HuH-7 (cell line): ENCODE measurements at places on chromosomes 2 and 18.

- DNase-seq = peak; percentile 19
Measured at GRCh38 chr18:77366720-77367641, 117.3 kb downstream of the GALR1 start.

- DNase-seq = no peak
Measured at GRCh38 chr2:181140414-181140813, 160.0 kb downstream of the UBE2E3 start.

- DNase-seq = peak; percentile 56
Measured at GRCh38 chr2:17878281-17879136, at the start of gene KCNS3. Gene KCNS3 (plus strand): TSS chr2:17878667. CDS start chr2:17931009, 52,342 bp downstream.

GRCh38 chr2:236785611-236786057 is 216.0 kb downstream of the ACKR3 start:
- DNase-seq = no peak

- DNase-seq = no peak
Measured at GRCh38 chr2:85162746-85163301, 29.6 kb downstream of the TCF7L1 start.

DNA sequence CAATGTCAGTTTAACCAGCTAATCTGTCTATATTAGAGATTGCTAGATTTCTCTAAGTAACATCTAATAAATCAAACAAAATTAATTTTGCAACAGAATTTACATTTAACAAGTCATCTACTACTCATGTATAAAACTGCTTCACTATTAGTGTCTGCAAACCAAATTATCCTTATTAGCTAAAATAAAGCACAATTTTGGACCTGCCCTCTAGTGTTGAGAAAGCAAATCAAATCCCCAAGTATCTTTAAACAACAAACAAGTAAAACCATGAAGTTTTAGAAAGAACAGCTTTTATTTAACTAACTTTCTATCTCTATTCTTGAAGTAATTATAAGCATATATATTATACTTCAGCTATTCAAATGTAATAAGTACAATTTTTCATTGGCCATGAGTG is 113.1 kb upstream of the SP3 start:
- no peak for DNase-seq

DNA sequence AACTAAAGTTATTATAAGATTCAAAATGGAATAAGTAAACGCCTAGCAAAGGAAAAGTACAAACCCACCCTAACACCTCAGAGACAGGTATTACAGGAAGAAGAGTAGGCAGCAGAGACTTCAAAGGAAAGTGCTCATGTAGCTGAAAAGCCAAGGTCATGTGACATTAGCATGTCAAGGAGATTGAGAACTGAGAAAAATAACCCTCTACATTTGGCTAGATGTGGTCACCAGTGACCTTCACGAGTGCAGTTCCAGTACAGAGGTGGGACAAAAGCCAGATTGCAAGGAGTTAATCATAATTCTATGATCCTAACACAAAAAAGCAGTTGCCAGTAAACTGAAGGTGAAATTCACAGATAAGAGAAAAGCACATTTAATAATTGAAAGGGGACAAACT is 252.7 kb downstream of the ZEB2 start:
- no peak for DNase-seq

GRCh38 chr2:121748202-121748601 is 7.2 kb upstream of the TSN start:
- DNase-seq = no peak

- DNase-seq = peak; percentile 47
Measured at GRCh38 chr18:77000527-77000926, 132.1 kb downstream of the MBP start.

- no peak for DNase-seq
Measured at GRCh38 chr2:176435729-176436128, 166.5 kb downstream of the MTX2 start.

DNA sequence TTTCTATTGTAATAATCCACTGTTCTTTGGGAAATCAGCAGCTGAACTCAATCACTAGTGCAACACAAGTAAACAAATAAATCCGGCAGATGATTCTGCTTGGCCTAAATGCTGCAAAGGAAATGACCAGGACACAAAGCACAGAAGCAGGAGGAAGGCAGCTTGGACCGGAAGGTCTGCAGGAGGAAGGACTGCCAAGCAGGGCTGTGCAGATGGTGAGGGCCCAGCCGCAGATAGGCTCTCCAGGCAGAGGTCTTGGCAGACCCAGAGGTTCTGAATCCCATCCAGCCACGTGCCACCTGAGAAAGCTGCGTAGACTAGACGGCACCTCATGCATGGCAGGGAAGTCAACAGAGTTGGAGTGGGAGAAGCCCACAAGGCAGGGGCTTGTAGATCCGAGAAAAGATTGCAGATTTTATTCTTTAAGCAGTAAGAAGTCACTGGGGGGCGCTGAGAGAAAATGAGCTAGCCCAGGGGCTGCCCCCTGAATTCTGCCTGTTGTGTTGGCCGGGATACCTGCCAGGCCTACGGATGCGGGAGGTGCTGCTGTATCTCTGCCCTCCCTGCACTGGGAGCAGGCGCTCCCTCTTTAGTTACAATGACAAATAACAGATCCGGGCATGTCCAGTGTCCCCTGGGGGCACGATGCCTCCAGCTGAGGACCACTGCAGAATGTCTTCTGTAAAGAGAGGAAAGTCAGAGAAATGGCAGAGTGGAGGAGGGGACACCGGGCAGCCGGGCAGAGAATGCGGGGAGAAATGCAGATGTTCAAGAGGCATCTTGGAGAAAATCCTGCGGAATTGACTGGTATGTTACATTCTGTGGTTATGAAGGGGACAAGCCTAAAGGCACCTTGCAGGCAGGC is 153.5 kb downstream of the PXDN start:
- DNase-seq = no peak

DNA sequence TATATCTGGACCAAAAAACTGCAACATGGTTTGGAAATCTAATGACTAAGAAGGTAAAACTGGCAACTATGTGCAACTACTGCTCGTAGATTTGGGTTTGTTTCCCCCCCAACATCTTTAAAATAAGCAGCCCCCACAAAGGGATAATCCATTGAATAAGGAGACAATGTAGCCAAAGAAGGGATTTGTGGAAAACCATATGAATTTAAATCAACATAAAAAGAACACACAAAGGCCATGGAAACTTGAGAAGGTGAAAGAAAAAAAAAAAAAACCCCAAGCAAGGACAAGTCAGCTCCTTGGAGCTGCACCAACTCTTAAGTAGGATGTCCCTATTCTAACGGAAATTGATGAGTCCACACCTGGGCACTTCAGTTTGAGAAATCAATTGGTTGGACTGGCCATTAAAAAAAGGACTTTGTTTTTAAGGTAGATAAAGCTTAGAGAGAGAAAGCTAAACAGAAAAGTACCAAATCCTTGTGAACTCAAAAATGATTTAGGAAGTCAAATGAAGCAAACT is 53.7 kb upstream of the ST8SIA5 start:
- no peak for DNase-seq

DNA sequence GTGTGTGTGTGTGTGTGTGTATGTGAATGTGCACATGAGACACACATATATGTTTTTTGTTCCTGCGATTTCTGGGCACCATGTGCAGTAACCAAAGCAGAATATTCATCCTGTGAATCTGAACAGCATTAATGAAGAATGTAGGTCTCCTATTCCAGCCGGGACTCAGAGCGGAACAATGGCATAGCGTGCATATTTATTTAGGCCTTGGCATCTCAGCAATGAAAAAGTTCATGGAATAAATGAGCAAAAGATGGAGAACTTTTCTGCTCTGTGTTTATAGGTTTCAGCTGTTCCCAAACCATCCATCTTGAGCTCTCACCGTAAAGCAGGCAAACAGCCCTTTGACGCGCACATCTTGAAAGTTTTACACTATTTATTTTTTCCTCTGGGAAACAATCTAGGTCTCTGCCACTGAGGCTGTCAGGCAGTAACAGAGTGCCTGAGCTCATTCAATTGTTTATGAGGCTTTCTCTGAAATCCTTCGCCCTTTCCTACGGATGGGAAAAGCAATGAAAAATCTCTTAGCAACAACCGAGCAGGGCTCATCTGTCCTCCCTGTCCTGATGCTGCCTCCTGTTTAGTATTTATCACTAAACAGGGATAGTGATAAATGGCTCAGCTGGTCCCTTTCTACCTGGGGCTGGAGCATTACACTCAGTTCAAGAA is 146.2 kb upstream of the MSH6 start:
- no peak for DNase-seq

- DNase-seq = no peak
Measured at GRCh38 chr18:55421615-55422419, 166.2 kb downstream of the TCF4 start.

DNA sequence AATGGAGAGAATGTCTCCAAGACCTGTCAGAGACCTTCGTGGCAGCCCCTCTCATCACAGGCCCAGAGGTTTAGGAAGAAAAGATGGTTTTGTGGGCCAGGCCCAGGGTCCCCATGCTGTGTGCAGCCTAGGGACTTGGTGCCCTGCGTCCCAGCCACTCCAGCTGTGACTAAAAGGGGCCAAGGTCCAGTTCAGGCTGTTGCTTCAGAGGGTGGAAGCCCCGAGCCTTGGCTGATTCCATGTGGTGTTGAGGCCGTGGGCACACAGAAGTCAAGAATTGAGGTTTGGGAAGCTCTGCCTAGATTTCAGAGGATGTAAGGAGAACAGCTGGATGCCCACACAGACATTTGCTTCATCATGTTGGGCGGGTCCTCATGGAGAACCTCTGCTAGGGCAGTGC is 45.1 kb upstream of the ACTR2 start:
- no peak for DNase-seq

DNA sequence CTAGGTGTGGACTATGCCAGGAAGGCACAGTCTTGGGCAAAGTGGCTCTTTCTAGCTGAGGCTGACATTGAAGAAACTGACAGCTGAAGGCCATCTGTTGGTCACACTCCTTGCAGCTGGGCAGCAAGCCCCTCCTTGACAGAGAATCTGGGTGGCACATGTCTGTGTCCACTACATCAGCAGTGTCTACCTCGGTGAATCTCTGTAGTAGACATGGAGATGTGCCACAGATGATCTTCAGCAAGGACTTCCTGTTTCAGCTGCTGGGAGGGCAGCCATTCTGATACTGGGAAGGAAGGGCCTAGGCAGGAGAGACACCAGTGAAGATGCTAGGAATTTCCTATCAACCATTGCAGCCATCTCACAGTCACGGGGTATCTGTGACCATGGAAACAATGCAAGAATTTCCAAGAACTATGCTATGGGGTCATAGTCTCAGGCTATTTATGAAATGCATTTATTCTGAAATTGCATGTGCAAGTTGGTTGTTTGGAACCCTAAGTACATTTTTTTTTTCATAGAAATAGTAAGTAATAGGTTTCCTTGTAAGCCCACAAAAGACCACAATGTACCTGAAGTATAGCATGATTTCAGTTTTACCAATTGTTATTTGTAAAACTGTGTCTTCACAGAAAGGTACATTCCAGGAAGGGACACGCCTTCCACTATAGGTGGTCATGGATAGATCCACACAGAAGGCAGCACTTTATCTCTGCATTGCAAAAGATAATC is 63.8 kb upstream of the DARS1 start:
- DNase-seq = no peak

DNA sequence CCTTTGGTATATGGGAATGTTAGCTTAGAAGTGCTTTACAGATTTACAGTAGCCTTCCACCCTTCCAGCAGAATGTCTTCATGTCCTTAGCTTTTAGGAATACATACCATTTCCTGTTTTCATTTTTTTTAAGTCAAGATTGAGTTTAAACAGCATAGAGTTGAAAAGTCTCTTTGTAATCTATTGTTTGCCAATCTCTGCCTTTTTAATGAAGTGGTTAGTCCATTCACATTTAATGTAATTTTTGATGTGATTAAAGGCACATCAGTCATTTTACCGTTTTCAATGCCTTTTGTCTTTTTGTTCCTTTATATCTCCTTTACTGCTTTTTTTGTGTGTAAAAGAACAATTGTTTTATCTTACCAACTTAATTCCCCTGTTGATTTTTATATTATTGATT is 233.4 kb upstream of the SMIM21 start:
- no peak for DNase-seq

DNA sequence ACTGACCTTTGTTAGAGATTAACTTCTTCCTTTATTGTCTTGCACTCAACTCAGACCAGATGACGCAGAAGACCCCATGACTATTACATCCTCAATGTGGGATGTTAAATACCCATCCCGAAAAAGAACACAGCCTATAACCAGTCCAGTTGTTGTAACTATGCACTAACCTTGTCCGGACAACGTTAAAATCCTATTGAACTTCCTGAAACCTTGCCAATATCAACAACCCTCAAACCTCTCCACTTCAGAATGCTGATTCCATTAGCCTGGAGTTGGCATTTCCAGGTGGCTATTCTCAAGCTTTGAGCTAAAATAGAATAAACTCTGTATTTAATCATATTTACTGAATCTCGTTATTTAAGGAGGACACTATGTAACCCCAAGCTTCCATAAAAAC is 13.6 kb downstream of the NMS start:
- DNase-seq = no peak
